H1 (cell line): ENCODE measurements at places on chromosomes 12 and 14. TPM values are rescaled to one million over a fixed set of nuclear protein-coding genes. Genes with fewer than 3 reads are reported as not detected.
A peak's percentile ranks its signal among the peaks of the same experiment; 100 is the strongest.

DNA sequence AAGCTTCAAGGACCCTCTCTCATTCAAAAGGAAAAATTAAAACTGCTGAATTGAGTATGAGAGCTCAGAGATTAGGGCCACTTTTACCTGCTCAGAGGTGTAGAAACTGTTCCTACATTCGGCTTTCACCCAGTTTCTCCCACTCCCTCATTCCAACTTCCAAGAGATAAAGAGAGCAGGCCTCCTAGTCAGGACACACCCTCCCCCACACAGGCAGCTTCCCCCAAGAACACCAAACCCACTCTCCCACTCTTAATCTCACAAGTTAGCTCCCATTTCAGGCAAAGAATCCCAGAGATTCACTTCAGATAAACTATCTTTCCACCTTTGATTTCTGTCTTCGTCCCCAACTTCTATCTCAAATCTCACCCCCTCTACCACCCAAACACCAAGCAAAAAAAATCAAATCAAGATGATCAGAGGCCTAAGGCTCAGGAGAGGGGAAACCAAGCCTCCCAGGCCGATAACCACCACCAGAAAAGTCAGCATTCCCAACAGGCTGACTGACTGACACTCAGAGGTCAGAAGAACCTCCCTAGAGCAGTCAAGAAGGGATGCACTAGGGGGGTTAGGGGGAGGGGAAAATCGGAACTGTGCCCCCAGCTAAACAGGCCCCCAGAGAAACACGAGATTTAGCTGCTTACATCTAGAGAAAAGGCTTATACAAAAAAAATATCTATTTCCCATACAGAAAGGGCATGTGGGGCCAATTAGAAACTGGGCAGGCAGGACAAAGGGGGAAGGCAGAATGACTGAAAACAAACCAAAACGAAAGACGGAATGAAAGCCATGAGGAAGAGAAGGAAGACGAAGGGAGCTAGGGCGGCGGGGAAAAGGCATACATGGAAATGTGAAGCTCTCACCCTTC, 13.2 kb upstream of the CDH24 start:
- DNase-seq: no peak

KRT86 gene
- 0.15 TPM in 1 of 2 replicates, not detected in the other for total RNA-seq

DNA sequence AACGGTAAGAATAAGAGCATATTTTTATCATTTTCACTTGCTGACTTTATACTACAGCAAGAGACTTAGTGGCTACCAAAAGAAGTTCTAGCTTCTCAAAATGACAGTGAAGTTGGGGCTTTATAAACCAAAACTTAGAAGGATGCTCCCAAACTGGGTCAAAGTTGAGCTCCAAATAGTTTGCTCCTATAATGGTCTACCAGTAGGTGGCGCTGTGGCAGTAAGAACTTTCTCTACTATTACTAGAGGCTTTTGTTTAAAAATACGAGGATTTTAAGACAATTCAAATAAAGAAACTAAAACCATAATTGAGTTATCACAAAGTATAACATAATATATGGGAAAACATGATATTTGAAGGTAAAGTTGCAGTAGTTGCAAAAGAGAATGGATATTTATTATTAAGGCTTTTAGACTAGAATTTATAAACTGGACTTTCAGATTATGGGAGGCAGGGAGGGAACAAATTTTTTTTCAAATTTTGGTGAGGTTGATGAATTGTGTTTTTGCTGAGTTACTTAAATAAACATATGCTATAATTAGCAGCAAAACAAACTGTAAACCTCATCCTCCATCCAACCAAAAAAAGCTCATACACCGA, 75.0 kb downstream of the TGFB3 start:
- no peak for DNase-seq

GRCh38 chr12:132887513-132888351, at the start of gene CHFR:
CHFR (minus strand) TSS chr12:132887605; CDS start chr12:132887328, 277 bp downstream.
- peak; percentile 90 for DNase-seq

- no peak for DNase-seq
Observed at GRCh38 chr12:104576980-104577580, 120.3 kb downstream of the CHST11 start.

- no peak for DNase-seq
Observed at GRCh38 chr12:104604070-104604994, 147.6 kb downstream of the CHST11 start.

GRCh38 chr14:93285044-93285443, 47.8 kb downstream of the BTBD7 start:
- DNase-seq: no peak

GRCh38 chr12:122144885-122145284, 29.1 kb downstream of the IL31 start:
- no peak for DNase-seq

GRCh38 chr14:102481371-102481770, 28.2 kb downstream of the ANKRD9 start:
- DNase-seq: no peak

PRH1 gene
- total RNA-seq: 4.3 and 6.5 TPM in 2 replicates

DNA sequence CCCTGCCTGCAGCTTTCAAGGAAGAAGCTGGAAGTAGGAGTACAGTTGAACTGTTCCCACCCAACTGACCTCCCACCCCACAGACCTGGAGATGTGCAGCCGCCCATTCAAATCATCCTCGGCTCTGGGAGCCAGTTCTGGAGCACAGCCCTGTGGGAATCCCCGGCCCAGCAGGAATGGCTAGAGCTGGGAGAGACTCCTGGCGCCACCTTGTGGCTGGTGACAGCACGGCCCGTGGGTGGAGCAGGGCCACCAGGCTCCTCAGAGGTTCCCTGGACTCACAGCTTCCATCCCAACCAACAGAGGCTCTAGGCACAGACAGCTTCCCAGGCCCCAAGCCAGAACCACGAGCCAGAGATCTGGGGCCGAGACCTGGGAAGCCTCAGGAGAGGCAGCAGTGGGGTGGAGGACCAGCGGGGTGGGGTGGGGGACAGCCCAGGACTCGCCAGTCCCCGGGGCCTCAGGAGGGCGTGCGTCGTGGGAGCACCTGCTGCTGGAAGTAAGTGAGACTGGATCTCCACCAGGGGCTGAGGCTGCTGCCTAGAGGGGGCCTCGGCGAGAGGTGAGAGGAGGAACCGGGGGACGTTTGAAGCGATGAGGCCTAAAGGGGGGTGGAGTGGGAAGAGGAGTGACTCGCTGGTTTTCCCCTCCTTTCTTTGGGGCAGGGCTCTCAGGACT, 43.4 kb downstream of the RNF34 start:
- DNase-seq: peak; percentile 54

DNA sequence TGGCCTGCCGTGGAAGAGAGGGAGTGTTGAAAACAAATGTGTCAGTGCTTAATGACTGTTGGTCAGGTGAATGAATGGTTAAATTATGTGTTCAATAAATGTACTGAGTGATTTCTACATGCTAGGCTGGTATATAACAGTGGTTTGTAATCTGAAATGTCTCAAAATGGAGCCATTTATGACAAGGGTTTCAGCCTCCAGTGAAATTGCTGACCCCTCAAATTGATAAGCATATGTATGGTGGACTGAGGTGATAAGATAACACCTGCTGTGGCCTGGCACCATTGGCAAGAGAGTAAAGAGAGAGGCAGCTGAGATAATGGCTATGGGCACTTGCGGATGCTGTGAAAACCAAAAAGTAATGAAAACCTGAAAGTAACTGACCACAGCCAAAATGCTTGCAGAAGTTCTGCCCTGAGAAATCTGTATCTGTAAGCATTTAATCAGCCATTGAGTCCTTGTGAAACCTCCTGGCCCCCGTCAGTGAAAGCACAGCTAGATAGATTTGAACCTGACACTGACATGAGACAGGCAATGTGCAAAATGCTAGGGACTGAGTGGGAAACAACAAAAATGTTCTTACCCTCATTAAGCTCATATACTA, 1.4 kb upstream of the BCAT1 start:
- no peak for DNase-seq
